Ammon's horn (tissue), 1 donor: ENCODE measurements at places on chromosomes 5 and 9.

DNA sequence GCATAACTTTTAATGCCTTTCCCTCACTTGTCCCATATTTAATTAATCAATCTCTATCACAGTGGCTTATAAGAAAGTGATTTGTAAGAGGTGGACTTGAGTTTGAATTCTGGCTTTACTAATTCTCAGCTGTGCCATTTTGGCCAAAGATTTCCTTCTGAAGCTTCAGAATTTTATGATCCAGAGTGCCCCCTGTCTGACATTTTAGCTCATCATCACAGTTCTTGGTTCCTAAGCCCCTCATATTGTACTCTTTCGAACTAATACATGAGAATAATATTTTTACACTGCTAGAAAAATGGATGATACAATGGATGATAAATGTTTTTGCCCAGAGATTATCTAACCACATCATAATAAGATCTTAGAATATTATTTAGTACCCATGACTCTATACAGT is 1014.1 kb downstream of the PTPRD start:
- DNase-seq: no peak

GRCh38 chr9:133406480-133407307 is 11.1 kb downstream of the REXO4 start:
- DNase-seq: peak; percentile 84

DNA sequence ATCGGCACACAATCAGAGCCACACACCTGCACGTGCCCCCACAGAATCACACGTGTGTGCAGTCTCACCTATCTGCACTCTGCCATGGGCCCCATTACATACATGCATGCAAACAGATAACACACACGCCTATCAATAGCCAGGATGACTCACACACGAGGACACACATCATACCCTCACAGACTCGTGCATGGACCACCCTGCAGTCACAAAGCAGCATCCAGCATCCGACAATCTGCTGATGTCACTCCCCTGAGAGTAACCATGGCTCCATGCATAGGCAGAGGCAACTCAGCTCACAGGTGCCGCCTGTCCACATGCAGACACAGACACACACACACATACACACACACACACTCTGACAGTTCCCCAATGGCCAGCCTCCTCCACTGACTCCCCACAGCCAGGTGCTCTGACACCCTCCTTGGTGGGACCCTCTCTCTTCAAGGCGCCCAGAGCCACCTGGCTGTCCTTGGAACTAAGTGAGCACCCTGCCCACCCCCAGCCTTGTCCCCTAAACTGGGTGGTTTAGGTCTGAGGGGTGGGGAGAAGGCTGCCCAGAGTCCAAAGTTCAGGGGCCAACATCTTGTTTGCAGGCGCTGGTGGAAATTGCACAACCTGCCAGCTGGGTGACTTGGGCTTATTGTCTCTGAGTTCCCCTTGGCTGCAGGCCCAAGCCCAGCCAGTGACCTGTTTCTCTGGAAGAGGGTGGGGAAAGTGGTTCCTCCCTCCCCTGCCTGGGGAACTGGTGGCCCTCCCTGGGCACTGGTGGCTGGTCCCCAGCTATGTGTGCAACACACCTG is 34.6 kb upstream of the NEK6 start:
- DNase-seq: peak; percentile 82

DNA sequence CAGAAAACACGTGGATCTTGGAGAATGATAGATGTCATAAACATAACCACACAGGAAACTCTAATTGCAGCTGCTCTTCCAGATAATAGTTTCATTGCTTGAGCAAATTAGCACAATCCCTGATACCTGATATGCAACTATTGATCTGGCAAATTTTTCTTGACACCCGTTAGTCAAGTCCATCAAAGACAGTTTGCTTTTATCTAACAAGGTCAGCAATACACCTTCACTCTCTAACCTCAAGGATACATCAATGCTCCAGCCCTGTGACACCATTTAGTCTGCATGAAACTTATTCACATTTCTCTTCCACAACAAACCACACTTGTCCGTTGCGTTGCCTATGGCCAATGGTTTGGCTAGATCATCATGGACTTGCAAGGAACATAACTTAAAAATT is 16.6 kb downstream of the UGT3A1 start:
- DNase-seq: no peak

DNA sequence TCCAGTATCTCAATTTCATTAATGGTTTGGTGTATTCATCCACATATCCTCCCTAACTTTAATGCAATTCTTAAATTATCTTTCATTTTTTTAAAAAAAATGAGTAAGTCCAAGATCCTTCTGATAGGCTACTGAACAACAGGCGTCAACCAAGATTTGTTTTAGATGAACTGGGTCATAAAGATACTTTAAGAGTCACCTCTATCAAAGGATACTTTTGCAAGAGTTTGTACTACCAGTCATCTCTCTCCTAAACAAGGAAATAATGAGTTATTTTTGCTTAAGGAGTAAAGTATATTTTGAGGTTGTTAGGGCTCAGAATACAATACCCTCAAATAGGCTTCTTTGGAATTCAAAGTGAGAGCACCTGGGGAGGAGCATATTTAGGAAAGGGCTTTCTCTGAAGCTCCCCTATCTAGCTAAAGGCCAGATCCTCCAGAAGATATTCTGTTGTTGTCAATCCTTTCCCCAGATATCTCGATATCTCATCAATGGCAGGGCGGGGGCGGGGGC is 25.8 kb downstream of the HAVCR1 start:
- DNase-seq: no peak

DNA sequence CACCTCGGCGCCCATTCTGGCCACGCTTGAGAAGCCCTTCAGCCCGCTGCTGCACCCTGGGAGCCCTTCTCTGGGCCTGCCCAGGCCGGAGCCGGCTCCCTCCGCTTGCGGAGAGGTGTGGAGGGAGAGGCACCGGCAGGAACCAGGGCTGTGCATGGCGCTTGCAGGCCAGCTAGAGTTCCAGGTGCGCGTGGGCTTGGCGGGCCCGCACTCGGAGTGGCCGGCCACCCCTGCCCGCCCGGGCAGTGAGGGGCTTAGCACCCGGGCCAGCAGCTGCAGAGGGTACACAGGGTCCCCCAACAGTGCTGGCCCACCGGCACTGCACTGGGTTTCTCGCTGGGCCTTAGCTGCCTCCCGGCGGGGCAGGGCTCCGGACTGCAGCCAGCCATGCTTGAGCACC is 72.3 kb upstream of the SYK start:
- DNase-seq: no peak

DNA sequence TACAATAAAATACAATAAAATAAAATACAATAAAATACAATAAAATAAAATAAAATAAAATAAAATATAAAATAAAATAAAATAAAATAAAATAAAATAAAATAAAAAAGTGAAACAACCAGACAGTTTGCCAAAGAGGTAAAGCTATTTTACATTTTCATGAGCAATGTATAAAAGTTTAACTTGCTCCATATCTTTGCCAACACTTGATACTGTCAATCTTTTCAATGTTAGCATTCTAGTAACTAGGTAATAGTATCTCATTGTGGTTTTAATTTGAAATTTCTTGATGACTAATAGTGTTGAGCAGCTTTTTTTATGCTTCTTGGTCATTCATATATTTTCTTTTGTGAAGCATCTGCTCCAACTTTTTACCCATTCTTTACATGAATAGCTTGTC is 17.3 kb downstream of the TTC33 start:
- no peak for DNase-seq

GRCh38 chr5:174420651-174421407 is 303.6 kb upstream of the MSX2 start:
- no peak for DNase-seq

- DNase-seq: no peak
Measured at GRCh38 chr9:101140764-101141163, 112.2 kb downstream of the PLPPR1 start.

- no peak for DNase-seq
Measured at GRCh38 chr9:21141427-21141882, at the start of gene IFNW1. Gene IFNW1 (minus strand): TSS chr9:21141832. CDS start chr9:21141570, 262 bp downstream.

- no peak for DNase-seq
Measured at GRCh38 chr5:17014686-17015085, 78.6 kb upstream of the MYO10 start.

- DNase-seq: no peak
Measured at GRCh38 chr9:80440724-80441123, 869.0 kb downstream of the TLE4 start.

GRCh38 chr9:68747043-68747533 is 42.0 kb downstream of the PIP5K1B start:
- DNase-seq: no peak

DNA sequence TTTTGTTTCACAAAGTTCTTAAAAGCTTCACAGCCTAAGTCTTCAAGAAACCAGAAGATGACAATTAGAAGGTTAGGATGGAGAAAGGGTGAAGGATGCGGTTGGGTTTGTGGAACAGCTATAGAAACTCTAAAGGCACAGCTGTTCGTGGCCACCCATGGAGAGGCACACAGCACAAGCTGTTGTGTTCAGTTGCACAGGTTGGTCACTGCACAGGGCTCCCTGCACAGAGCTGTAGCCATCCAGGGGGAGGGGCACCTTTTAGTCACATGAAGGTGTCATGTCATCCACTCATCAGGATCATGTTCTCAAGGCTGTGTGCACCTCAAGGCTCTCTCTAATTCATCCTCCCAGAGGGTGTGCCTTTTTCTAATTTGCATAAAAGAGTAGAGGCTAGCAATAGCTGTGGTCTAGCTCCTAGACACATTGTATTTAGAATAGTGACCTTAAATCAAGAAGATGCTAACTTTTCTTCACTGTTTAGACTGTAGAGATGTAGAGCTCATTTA is 5.0 kb upstream of the RASGRF2 start:
- DNase-seq: no peak

DNA sequence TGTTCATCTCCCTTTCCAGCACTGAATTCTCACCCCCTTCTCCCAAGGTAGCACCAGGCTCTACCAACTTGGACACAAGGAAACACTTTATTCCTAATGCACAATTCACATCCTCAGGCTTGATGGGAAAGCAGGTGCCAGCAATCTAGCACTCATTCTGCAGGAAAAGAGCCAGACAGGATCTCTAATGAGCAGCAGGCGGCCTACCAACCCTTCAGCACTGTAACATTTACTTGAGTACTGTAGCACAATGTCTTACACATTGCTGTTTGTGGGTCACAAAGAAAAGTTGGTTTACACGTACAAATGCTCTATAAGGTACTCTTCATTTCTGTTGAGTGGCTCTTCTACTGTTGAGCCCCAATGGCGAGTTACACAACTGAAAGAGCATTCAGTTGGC is 254.4 kb downstream of the MLLT3 start:
- no peak for DNase-seq

DNA sequence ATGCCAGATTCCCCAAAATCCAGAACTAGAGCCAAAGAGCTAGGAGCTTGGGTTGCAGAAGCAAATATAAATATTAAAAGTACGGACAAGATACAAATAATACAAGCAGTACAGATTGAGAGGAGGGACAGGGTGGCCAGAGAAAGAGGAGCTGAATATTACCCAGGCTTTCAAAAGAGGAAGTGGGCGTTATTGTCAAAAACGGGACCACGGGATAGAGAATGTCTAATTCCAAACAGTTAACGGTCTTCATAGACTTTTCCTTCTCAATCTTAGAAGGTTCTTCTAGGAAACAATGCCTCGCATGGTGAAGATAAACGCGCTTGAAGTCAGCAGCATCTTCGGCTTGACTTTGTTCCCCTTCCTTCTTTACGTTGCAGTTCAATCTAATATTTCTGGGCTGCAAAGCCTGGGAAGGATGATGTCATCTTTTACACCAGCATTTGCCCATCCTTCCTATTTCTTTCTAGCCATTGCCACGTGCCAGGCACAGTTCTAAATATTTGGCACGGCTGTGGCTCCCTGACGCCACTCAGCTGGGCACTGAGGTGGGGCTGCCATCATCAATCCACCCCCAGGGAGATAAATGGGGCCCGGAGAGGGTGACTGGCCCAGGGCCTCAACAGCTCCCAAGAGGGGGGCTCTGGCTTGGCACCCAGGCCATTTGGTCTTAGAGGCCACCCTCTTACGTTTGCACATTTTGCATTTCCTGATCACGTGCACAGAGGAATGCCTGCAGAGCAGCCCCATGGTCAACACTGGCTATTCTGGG is 16.3 kb upstream of the OLFM1 start:
- no peak for DNase-seq
